ENCODE measurements at places on chromosomes 12 and 14.

GRCh38 chr12:122190842-122191668 lies 8.1 kb downstream of the LRRC43 start:
- no peak for DNase-seq

GRCh38 chr14:89688507-89689211 lies 265.9 kb downstream of the EFCAB11 start:
- no peak for DNase-seq

DNA sequence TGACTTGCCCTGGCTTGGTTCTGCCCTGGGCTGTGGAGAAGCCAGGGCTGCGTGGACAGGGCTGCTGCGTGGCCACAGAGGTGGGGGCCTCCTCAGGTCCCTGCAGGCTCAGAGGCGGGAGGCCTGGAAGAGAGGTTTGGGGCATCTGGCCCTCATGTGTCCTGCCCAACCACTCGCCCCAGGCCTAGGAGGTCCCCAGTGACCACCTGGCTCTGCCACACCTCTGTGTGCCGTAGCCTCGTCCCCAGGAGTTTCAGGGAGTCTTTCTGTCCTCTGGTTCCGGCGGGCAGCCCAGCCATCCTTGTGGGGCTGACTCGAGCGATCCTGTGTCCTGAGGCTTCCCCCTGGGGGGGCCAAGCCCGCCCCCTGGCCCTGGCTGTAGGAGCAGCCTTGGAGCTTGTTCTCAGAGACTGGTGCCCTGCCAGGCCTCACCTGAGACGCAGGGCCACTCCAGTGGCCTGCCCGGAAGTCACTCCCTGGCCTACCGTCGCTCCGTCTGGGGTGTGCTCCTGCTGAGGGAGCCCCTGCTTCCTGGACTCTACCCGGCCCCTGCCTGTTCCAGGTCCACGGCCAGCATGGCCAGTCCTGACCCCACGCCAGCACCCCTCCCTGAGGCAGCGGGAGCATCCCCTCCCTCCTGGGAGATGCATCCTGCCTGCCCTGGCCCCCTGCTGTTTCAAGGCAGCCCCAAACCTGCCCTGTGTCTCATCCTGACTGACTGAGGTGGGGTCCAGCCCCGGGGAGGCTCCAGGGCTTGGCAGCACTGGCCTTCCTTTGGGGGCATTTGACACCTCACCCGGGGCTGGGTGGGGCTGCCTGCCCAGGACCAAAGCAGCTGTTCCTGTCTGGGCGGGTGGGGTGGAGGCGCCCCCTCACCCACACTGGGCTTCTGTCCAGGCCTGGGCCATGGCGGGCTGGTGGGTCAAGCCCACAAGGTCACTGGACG lies 13.9 kb downstream of the ASPG start:
- no peak for DNase-seq

- no peak for DNase-seq
Observed at GRCh38 chr12:100427078-100427477, 46.6 kb upstream of the NR1H4 start.

DNA sequence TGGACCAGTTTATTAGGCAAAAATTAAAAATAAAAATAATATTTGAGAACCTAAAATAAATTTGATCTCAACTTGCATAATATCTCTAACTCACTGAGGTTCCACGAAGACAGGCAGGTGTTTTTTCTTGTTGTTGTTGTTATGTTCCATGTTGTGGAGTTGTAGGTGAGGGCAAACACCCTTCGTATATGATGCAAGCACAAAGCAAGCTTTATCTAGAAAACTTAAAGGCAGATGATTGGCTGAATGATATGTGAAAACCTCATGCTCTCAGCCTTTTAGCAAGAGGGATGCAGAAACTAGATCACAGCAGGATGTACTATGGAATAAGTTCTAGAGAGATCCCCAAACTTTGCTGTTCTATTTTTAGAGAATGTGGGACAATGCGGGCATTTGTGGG lies 502.7 kb downstream of the ETNK1 start:
- no peak for DNase-seq
